Mammary epithelial cell (primary cell): ENCODE measurements at places on chromosomes 5 and 9.
A peak's percentile ranks its signal among the peaks of the same experiment; 100 is the strongest.

- DNase-seq, result no peak
Measured at GRCh38 chr5:10297646-10298204, 10.0 kb downstream of the CMBL start.

- DNase-seq, result no peak
Measured at GRCh38 chr9:94827584-94828304, 101.2 kb downstream of the AOPEP start.

DNA sequence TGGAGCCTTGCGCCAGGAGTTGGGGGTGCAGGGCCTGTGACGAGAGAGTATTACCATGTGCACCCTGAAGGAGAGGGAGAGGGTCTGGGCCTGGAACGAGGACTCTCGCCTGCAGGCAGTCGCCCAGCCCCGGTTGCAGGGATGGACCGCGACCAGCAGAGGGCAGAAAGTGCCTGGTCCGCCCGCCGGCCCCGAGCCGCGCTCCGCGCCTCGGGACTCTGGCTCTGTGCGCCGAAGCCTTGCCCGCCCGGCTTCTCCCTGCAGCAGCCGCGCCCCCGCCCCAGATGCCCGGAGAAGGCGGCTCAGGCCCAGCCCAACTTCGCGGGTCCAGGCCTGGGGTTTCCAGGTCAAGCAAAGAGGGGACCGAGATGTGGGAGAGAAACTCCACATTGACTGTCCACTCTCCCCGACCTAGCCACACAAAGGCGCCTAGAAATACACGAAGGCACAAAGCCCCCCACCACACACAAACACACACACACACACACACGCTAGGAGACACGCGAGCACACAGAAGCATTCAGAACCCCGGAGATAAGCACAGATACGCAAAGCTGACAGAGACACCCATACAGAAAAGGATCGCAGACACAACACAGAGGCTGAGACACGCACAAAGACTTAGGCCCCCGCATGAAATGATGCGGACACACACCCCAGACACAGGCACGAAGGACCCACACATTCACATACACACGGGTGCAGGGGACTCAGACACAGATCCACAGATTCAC, 2.0 kb upstream of the LMX1B start:
- DNase-seq, result peak; percentile 66

DNA sequence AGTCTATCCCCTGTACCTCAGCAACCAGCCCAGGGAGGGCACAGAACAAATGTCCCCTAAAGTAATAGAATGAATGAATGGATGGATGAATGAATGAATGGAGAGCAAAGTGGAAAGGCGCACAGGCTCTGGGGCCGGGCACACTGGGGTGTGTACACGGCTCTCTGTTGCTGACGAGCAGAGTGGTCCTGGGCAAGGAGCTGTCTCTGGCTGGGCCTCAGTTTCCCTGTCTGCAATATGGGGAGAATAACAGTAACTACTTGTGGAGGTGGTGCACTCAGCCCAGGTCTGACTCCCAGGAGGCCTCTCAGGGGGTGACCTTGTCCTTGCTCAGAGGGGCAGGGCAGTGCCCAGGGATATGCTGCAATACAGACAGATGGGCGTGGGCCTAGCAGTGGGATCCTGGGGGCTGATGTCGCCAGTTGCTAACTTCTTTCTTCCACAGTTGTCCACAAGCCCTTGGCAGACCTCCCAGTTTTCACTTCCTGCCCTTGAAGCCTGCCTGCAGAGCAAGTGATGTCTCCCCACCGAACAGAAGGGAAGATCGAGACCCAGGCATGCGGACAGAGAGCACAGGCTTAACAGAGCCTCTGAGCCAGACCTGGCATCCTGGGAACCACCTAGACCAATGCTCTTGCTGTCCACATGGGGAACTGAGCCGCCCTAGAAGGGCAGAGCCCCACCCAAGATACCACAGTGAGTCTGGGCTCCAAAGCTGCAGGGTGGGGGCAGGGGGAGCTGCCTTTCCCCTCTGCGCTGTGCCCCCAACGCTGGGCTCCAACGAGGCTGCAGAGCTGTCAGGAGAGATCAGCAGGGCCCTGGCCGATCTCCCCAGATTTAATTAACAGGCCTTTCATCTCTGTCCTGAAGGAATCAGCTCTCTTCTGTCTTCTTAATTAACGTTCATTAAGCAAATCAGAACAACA, 13.6 kb upstream of the LAMC3 start:
- DNase-seq, result no peak

DNA sequence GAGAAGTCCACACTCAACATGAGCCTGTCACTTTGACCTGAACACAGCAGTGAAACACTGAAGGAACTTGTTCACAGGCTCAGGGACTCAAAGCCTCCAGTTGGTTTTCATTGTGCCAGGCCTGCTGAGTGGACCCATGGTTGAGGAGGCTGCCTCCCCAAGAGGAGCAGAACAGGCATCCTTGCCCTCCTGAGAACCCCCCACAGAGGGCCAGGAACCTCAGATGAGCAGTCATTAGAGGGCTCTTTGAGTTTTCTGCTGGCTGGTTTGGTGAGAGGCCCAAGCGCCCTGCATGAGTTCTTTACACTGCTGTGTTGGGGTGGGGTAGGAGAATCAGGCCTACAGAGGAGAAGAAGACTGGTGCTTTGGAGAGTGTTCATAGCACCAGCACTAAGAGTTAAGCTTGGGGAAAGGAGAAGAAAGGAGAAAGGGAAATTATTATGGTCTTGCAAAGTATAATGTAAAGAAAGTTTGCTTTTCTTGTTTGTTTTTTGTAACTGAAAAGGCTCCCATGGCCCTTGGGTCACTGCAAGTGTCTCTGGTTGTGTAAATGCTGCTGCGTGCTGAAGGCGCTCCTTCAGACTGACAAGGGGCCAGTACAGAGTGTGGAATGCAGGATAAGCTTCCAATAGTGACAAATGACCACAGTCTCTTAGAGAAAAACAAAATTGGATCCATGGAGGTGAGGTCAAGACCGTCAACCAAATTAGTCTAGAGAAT, 100.2 kb downstream of the PDE8B start:
- DNase-seq, result no peak

DNA sequence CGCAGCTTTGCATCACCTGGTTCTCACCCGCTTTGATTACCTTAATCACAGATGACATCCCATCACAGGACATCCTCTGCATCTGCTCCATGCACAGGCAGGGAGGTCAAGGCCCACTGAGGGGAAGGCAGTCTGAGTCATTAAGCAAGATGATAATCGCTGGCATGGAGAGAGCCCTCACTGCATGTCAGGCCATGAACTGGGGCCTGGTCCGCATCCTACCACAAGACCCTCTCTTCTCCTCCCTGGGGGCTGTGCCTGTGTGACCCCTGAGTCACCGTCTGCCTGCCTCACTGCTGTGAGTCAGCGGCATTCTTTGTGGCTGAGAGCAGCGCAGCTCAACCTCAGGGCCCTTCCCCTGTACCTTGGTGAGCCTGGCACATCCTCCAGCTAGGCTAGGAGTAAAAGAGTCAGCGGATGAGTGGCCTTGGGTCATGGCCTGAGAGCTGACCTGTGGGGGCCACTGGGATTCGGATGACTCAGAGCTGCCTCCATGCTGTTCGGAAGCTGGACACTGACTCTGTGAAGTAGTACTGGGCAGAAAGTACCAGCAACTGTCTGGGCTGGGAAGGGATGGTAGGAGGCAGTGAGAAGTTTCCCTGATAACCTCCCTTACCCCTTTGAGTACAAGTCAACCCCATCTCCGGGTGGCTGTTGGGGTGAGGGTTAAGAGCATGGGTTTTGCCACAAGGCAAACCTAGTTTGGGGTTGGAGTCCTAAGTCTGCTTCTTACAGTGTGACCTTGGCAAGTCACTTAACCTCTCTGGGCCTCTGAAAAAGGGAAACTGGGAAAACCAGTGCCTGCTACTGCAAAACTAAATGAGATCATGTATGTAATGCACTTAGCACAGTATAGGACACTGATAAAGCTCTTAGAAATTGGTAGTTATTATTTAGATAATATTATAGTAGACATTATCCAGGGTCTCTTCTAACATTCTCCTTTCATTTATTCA, 14.6 kb upstream of the ARSI start:
- peak; percentile 96 for DNase-seq

GRCh38 chr5:15476977-15477376, 23.0 kb upstream of the FBXL7 start:
- no peak for DNase-seq

DNA sequence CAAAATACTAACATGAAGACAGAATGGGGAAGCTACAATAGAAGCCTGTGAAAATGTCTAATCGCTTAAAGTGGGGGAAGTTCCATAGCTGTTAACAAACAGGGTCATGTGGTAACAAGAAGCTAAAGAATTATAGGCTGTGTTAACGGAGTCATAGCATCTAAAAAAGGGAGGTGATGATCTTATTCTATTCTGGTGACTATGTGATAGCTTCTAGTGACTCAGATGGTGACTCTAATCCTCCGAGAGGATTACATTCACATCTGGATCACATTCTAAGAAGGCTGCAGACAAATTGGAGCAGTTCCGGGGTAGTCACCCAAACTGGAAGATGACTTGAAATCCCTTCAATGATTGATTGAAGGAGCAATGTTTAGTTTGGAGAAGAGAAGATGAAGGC, 142.1 kb downstream of the LIFR start:
- DNase-seq, result no peak

DNA sequence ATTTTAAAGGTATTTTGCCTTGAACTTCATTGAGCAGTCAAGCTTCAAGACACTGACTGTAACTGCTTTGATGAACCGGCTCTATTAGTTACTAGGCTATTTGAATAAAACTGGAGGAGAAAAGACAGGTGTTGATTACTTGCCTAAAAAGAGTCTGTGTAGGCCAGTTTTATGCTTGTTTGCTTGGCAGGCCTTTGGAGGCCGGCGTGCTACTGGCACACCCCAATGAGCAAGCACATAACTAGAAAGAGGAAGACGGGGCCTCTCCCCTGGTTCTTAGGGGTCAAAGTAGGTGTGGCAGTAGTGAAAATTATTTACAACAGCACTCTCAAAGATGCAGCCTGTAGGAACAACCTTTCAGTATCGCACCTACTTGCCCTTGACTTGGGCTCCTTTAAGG, 2.1 kb upstream of the ZFR start:
- no peak for DNase-seq
